ENCODE measurements at places on chromosomes 6 and 20.

- DNase-seq: no peak
Measured at GRCh38 chr20:14785065-14785743, 447.8 kb upstream of the FLRT3 start.

DNA sequence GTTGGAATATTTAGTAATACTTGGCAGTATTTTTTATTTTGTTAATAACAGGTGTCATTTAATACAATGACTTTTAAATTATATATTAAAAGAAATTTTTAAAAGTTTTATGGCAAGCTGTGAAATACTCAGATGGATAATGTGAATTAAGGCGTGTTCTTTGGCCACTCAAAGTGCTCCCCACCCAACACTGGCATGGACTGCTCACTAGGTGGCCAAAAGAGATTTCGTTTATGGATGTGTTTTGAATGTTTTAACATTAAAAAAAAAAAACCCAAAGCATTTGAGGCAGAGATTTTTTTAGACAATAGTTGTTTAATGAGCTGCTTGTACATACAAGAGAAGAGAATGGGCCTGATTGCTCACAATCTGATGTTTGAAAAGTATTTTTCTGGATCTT is 86.5 kb downstream of the QKI start:
- no peak for DNase-seq

- no peak for DNase-seq
Measured at GRCh38 chr6:128635219-128635618, 114.8 kb upstream of the PTPRK start.

- DNase-seq: no peak
Measured at GRCh38 chr6:83221276-83221675, 28.1 kb downstream of the RWDD2A start.

- no peak for DNase-seq
Measured at GRCh38 chr6:51972659-51973058, 114.8 kb downstream of the PKHD1 start.

- DNase-seq: no peak
Measured at GRCh38 chr6:25359891-25360290, 80.7 kb downstream of the CARMIL1 start.
